ENCODE measurements at places on chromosomes 16 and 17.

DNA sequence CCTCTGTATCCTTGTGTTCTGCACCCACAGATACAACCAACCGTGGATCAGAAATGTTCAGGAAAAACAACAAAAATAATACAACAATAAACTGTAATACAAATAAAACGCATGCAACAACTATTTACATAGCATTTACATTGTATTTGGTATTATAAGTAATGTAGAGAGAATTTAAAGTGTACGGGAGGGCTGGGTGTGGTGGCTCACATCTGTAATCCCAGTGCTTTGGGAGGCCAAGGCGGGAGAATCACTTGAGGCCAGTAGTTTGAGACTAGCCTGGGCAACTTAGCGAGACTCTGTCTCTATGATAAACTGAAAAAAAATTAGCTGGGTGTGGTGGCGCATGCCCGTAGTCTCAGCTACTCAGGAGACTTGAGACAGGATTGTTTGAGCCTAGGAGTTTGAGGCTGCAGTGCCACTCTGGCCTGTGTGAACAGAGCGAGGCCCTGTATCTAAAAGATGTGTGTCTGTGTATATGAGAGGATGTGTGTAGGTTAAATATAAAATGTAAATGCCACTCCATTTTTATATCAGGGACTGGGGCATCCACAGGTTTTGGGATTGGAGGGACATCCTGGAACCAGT, 13.3 kb downstream of the SEC14L1 start:
- H3K4me1 ChIP-seq, result peaks cover 91% of the 10 kb centered on the region
- H3K36me3 ChIP-seq, result peaks cover 8% of the 10 kb centered on the region
- H3K27me3 ChIP-seq, result no peaks in the 10 kb centered on the region
- peak overlapping the region; percentile 22 for H3K4me3 ChIP-seq

DNA sequence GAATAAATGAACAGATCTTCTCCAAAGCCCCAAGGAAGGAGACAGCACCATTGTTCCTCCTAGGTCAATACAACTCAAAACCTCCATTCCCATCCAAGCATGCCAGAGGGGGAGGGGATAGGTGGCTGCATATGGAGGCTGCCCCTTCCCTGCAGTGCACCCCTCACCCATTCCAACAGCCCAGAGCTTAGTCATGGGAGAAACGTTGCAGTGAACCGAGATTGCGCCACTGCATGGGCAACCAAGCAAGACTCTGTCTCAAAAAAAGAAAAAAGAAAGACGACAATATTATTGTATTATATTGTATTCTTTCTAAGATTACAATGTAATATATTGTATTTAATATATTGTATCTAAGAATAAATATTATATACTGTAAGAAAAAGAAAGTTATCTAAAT, 36.4 kb upstream of the CD300E start:
- H3K4me1 ChIP-seq, result no peaks in the 10 kb centered on the region
- H3K27me3 ChIP-seq, result peaks cover 5% of the 10 kb centered on the region
- no peak overlapping the region for H3K27ac ChIP-seq
- H3K4me3 ChIP-seq, result no peak overlapping the region
- no peak for DNase-seq

- no peak overlapping the region for H3K4me3 ChIP-seq
- peaks cover under 1% of the 10 kb centered on the region for H3K4me1 ChIP-seq
- no peak for DNase-seq
These were observed 4.3 kb upstream of the SGF29 start for GRCh38 chr16:28549301-28549899.

DNA sequence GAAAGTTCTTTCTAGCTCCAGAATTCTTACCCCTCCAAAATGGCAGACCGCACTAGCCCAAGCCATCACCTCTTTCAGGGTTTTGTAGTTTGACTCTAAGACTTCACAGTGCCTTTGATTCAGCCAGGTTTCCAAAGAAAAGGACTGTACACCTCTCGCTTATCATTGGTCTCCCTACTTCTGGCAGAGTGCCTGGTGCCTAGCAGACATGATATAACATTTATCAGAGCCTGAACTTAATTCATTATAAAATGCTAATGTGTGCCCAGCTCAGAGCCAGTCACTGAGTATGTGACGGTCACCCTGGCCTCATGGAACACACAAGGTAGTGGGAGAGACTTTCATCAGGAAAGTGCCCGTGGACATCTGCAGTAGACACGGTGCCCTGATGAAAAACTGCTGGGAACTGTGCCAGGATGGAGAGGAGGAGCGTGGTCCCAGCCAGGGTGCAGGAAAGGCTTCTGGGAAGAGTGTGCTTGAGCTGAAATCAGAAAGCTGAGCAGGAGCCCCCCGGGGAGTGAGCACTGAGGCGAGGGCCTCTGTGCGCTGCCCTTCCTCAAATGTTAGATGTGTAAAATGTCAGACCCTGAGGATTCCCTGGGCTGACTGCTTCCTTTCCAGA, 34.3 kb upstream of the LGALS9 start:
- no peak for DNase-seq
- no peak overlapping the region for H3K4me3 ChIP-seq
- H3K4me1 ChIP-seq, result peaks cover 25% of the 10 kb centered on the region
- no peaks in the 10 kb centered on the region for H3K36me3 ChIP-seq
- H3K27ac ChIP-seq, result no peak overlapping the region

DNA sequence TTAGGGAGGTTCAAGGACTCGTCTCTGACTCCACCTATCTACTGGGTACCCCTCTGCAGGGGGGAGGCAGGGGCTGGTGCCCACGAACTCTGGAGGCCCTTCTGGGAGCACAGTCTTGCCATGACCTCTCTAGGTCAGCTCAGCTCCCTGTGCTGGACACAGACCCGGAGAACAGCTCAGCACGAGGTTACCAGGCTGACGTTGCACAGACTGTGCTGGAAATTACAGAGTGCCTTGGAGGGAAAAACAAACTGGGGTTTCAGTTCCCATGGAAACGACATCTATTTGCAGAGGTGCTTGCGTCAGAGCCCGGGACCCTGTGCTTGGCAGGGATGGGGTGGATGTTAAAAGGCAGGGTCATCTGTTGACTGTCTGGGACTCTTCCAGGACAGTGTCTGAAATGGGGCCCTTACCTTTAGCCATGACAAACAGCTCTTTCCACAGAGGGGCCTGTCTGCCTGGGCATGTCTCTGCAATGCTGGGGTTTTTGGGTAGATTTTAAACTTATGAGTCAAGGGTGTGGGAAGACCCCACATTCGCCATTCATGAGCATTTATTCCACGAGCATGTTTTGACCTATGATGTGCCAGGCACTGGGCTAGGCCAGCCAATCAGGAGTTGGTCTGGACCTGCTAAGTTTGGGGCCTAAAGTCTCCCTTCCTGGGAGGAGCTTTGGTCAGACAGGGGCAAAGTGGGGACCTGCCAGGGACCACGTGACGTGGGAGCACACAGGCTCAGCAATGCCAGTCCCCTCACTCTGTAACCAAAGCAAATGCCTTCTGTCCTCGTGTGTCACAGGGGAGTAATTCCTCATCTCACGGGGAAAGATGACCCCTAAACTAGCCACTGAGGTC, 22.5 kb downstream of the CCR7 start:
- no peaks in the 10 kb centered on the region for H3K36me3 ChIP-seq
- peaks cover 42% of the 10 kb centered on the region for H3K4me1 ChIP-seq
- H3K27ac ChIP-seq, result peak overlapping the region; percentile 78
- no peaks in the 10 kb centered on the region for H3K27me3 ChIP-seq

DNA sequence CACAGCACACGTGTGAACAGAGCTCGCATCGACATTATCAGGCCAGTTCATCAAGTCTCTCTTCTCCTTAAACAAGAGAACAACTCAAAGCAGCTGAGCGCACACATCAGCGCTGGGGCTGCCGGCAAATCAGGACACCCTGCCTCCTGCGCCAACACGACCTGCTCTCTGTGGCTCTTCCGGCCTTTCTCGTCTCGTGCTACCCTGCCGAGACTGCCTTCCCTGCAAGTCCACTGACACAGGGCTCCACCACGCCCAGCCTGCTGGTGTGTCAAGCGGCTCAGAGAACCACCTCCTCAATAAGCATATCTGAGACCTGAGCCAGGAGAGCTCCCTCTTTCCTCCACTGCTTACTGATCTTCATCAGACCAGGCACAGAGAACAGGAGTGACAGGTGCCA, 96.9 kb downstream of the ZNF778 start:
- H3K27ac ChIP-seq, result peak overlapping the region; percentile 71
- H3K36me3 ChIP-seq, result peaks cover 5% of the 10 kb centered on the region
- no peak for DNase-seq
- peaks cover 63% of the 10 kb centered on the region for H3K4me1 ChIP-seq
- H3K27me3 ChIP-seq, result no peaks in the 10 kb centered on the region

- peak overlapping the region; percentile 95 for H3K27ac ChIP-seq
- H3K4me3 ChIP-seq, result peak overlapping the region; percentile 49
- H3K4me1 ChIP-seq, result peaks cover 10% of the 10 kb centered on the region
- no peak for DNase-seq
These were observed 229.6 kb downstream of the PARN start for GRCh38 chr16:14400285-14400977.

- H3K27me3 ChIP-seq, result no peaks in the 10 kb centered on the region
- H3K4me1 ChIP-seq, result no peaks in the 10 kb centered on the region
- no peak overlapping the region for H3K4me3 ChIP-seq
- no peaks in the 10 kb centered on the region for H3K36me3 ChIP-seq
These were observed 327.4 kb upstream of the CCL2 start for GRCh38 chr17:33927732-33928133.

- H3K36me3 ChIP-seq, result no peaks in the 10 kb centered on the region
- H3K4me1 ChIP-seq, result no peaks in the 10 kb centered on the region
- H3K27ac ChIP-seq, result no peak overlapping the region
- no peaks in the 10 kb centered on the region for H3K27me3 ChIP-seq
These were observed 72.8 kb upstream of the DYNLRB2 start for GRCh38 chr16:80468029-80468428.

GRCh38 chr17:79529661-79530081, 81.2 kb downstream of the RBFOX3 start:
- no peak overlapping the region for H3K4me3 ChIP-seq
- DNase-seq, result peak; percentile 15
- H3K27ac ChIP-seq, result no peak overlapping the region
- H3K27me3 ChIP-seq, result no peaks in the 10 kb centered on the region
- H3K36me3 ChIP-seq, result no peaks in the 10 kb centered on the region

- no peak overlapping the region for H3K4me3 ChIP-seq
- H3K27me3 ChIP-seq, result no peaks in the 10 kb centered on the region
- H3K27ac ChIP-seq, result no peak overlapping the region
- no peaks in the 10 kb centered on the region for H3K4me1 ChIP-seq
- H3K36me3 ChIP-seq, result no peaks in the 10 kb centered on the region
These were observed 26.0 kb downstream of the NME3 start for GRCh38 chr16:1745181-1745899.

GRCh38 chr17:74430706-74431567, 951 bp upstream of the GPRC5C start:
- peak; percentile 97 for DNase-seq
- H3K4me1 ChIP-seq, result peaks cover 42% of the 10 kb centered on the region
- no peaks in the 10 kb centered on the region for H3K27me3 ChIP-seq
- no peaks in the 10 kb centered on the region for H3K36me3 ChIP-seq

DNA sequence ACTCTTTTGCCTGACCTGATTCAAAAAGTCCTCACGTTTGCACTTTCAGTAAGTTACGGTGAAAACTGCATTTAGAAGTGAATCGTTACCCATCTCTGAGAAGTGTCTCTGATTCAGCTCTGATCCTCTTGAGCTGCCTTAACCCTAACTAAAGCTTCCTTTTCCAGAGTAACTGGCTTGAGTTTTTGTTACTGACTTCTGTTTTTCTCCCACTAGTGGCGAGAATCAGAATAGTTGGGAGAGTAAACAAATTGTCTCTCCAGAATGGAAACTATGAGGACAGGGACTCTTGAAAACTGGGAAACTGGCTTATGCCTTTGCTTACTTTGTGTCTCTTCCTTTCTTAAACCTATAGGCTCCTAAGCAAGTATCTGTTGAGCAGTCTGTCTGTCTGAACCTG, 31.3 kb upstream of the KPNB1 start:
- H3K4me3 ChIP-seq, result no peak overlapping the region
- no peaks in the 10 kb centered on the region for H3K27me3 ChIP-seq
- peaks cover 96% of the 10 kb centered on the region for H3K36me3 ChIP-seq
- no peak overlapping the region for H3K27ac ChIP-seq
- no peak for DNase-seq
- peaks cover 34% of the 10 kb centered on the region for H3K4me1 ChIP-seq

DNA sequence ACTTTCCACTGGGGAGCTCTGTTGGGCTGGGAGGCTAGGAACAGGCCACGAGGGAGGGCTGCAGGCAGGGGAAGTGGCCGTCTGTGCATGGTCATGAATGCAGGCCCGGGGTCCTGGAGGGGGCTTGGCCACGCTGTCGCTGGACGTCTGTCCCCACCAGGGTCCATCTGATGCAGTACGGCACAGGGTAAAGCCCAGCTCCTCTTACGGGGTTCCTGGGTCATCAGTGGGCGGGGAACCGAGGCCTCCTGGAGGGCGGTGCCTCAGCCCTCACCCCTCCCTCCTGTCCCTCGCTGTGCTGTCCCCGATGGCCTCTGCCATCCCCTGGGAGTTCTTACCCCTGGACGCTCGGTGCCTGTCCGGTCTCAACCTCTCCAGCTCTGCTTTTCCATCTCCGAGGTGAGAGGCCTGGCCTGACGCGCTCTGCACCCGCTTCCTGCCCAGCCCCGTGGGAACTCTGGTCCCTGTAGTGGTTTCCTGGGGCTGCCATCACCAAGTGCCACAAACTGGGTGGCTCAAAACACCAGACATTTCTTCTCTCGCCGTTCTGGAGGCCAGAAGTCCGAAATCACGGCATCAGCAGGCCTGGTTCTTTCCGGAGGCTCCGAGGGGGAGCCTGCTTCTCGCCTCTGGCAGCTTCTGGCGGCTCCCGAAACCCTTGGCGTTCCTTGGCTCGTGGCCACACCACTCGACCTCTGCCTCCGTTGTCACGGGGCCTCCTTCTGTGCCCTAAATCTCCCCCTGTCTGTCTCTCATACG, 182.8 kb downstream of the SEC14L1 start:
- no peaks in the 10 kb centered on the region for H3K27me3 ChIP-seq
- H3K36me3 ChIP-seq, result no peaks in the 10 kb centered on the region

DNA sequence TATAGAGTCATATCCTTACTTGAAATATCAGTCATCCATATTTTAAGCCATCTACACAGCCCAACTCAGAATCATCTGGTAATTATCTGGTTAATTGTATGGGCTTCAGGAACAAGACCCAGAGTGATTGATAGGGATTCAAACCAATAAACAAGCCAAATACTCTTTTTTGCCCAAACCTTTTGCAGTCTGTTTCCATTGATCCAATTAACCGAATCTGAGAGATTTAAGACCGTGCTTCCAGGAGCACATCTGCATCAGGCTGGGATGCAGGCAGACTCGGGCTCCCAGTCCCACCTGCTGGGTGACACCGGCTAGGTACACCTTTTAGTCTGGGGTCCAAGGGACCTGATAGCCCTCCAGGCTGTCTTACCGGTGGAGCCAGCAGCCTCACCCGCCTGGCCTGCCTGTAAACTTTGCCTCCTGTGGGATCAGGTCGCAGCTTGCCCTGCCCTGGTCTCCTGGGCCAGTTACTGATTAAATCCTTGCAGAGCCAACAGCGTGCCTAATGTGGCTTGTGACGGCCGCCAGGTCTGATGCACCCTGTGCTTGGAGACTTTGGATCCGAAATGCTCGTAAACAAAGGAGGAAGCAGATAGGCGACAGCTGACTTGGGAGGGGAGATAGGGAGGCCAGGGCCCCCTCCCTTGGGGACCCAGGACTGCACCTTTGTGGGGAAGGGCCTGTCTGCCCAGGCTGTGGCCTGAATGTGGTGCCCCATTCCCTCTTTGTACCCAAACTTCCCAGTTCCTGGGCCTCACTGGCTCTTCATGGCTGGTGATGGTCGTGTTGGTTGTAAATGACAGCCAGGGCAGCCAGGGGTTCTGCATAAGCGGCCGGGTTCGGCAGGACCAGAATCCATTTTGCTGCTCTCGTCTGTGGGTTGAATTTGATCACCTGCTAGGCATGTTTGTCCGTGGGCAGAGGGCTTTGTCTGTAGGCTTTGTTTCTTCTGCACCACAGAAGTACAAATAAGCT, 3.8 kb downstream of the CMIP start:
- peak overlapping the region; percentile 72 for H3K4me3 ChIP-seq
- H3K4me1 ChIP-seq, result no peaks in the 10 kb centered on the region
- peak; percentile 1 for DNase-seq
- no peak overlapping the region for H3K27ac ChIP-seq

Measured in psoas muscle (tissue), 8 donors.